ENCODE measurements at places on chromosomes 5 and 9.

DNA sequence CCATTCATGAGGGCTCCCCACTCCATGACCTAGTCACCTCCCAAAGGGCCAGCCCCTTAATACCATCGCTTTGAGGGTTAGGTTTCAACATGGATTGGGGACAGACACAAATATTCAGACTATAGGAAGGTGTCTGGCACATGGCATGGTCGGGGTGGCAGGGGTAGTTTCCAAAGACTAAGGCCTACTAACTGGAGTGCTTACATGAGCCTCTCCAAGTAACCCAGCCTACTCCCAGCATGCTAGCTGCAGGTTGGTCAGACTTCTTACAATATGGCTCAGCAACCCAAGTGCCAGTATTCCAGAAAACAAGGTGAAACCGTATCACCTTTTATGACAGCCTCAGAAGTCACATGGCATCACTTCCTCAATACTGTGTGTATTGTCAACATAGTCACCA, 19.9 kb upstream of the OTULINL start:
- no peak for DNase-seq

- DNase-seq = no peak
Observed at GRCh38 chr9:75378926-75379325, 290.6 kb downstream of the OSTF1 start.

- no peak for DNase-seq
Observed at GRCh38 chr9:122446819-122447484, 30.8 kb downstream of the OR1J1 start.

GRCh38 chr9:109791747-109792146, 11.7 kb downstream of the PALM2AKAP2 start:
- DNase-seq = no peak

GRCh38 chr5:179916523-179916922, 8.8 kb upstream of the TBC1D9B start:
- no peak for DNase-seq

DNA sequence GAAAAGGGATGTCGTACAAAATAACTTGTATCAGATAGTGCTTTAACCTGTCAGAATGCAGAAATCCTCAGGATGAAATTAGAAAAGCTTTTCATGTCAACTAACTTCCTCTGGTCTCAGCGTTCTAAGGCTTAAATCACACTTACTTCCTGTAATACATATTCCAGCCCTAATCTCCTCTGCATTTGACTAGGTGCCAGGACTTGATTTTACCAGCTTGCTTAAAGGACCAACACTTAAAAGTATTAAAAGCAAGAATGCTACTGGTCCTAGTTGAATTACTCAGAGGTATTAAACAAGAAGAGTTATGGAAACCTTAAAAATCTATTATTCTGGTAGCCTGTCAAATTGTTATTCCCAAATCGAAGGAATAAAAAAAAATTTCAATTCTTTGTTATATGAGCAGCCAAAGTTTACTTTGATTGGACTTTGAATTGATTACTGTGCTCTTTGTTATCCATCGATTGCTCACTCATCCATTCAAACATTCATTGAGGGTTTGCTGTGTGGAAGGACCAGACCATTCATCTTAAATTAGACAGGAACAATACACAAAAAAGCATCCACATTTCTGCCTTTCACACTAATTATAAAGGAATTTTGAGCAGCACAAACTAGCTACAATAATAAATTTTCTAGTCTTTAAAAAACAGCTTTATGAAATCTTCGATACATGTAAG, 108.7 kb downstream of the MUSK start:
- DNase-seq = no peak

DNA sequence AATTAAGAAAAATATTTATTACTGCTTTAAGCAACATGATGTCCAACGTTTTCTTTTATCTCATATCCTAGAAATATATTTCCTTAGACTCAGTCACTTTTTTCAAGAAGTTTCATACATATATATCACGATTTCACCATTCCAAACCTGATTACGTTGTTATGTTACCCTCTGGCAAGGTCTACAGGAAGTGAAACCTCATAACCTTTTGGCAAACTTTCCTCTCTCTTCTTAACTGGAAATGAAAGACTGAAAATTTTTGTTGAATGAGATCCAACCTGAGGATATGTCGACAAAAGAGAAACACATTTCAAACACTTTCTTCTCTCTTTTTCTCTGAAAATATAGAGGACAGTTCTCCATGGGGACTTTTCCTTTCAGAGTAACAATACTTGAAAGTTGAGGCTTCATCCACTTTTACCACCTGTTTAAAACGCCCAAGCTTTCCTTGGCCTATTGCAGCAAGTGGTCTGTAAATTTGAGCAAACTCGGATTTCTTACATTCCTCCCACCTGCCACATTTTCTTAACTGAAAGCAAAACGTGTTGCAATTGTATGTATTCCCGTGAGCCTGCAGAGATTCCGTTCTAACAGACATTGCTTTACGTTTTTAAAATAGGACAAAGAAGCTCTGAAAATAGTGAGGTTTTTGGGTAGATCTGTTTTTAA, 298.1 kb downstream of the CETN3 start:
- no peak for DNase-seq

GRCh38 chr5:43648499-43649124, 45.6 kb downstream of the NNT start:
- no peak for DNase-seq

DNA sequence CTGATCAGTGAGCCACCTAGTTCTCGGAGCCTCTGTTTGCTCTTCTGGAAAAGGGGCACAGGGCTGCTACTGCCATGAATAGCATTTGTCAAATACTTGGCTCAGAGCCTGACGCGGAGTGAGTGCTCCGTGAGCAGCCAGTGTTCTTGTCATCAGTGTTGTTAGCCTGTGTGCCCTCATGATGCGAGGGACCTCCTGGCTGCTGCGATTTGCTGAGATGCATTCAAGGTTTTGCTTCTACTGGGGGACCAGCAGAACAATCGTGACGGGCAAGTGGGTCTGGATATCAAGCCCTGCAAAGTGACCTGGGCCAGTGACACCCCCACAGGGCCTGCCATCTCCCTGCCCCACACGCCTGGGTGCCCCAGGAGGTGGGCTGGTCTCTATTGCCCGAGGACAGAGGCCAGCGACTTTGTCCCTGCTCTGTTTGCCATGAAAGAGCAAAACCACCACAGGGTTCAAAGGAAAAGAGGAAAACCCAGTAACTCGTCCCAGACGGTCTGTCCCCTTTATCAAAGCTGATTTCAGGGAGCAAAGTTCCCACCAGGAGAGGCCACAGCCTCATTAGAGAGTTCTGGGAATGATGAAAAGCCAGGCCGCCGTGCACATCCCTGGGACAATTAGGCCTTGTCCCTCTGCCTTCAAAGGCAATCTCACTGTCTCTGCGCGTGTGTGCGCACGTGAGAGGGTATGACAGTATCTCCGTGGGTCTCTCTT, 86.5 kb upstream of the LMX1B start:
- DNase-seq = no peak

- no peak for DNase-seq
Observed at GRCh38 chr5:127599847-127600246, 49.0 kb upstream of the CTXN3 start.

- no peak for DNase-seq
Observed at GRCh38 chr5:41284938-41285337, 71.6 kb upstream of the C6 start.

DNA sequence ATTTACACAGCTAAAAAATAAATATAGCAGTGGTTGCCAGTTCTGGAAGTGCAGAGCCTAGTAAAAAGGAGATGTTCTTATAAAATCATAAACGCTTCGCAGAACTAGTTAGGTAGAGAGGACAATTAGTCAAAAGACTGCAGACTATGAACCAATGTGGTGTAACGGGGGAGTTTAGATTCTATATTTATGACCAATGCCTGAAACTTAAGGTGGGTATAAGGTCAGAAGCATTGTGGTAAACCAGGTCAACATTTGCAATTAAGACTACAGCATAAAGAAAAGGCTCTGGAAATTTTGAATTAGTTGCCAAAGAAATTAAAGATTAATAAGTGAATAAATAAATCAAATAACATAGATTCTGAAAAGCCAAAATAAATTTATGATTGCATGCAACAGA, 370.4 kb downstream of the PRDM9 start:
- no peak for DNase-seq

DNA sequence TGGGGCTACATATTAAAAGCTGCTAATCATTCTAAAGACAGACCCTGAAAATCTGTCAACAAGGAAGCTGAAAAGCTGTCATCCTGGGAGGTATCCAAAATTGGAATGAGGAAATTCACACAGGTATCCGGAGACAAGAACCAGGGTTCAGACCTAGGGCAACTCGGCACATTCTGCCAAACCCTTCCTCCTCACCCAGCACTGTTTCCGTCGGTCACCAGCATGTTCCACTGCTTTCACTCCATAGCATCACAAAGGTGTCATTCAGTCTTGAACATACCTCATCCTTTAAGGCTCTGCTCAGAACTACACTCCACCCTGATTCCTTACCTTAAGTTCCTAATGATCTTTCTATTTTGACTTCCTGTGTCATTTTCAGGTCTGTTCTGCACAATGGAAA, 153.1 kb upstream of the RASA1 start:
- DNase-seq = no peak

- no peak for DNase-seq
Observed at GRCh38 chr5:172245703-172246125, 37.9 kb downstream of the UBTD2 start.

DNA sequence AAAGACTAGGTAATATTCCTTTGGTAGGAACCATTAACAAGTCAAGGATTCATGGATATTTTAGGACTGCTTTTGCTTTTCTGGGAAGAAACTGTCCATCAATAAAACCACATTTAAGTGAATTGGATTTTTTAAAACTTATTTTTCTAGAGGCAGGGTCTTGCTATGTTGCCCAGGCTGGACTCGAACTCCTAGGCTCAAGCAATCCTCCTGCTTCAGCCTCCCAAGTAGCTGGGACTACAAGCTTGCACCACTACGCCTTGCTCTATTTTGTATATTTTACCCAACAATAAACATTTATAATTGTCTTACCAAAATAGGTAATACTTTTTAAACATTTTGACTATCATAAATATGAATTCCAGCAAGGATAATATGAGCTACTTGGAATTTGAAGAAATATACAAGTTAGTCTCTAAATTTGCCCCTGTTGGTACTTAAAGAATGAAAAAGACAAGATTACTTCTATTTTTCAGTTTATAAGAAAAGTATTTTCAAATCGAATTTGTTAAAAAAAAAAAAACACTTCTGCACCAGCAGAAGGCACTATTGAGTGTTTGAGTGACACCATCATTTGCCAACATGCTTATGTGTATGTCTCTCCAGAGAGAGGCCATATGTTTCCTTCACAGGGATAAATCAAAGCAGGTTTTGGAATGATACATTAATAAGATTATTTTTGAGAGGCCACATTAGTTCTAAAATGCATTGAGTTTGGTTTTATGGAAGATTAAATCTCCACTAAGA, 60.0 kb upstream of the CARTPT start:
- DNase-seq = no peak

DNA sequence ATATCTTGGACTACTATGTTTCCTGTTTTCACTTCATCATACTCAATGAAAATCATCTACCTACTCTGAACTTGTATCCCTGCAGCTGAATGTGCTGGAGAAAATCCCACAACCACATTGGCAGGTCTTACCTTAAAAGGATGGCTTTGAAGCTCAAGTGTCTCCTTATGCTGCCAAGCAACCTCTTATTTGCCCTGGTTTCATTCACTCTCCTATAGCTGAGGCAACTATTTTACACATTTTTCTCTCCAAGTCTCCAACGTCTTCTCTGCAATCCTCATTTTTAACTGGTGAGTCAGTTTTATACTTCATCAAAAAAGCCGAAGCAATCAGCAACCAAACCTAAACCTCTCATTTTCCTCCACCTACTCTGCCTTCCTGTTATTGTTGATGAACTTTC, 49.7 kb downstream of the POU4F3 start:
- no peak for DNase-seq

- no peak for DNase-seq
Observed at GRCh38 chr5:99368726-99369125, 439.9 kb upstream of the CHD1 start.

DNA sequence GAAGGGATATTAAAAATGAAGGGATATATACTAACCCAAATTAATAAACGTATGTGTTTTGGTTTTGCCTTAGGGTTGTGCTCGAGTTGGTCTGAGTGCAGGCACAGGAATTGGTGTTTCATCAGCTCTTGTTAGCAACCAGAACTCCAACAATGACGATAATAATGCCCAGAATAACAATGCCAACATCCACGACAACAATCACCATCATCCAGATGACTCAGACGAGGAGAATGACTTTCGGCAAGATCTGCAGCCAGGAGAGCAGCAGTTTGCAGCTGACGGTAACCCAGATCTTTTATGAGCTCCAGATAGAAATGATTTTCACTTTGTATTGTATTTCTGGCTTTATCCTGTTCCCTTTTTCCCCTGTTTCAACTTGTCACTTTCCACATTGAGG, 33.2 kb downstream of the FBXO38 start:
- DNase-seq = no peak

GRCh38 chr5:142800776-142801494, 30.8 kb downstream of the ARHGAP26 start:
- DNase-seq = no peak

DNA sequence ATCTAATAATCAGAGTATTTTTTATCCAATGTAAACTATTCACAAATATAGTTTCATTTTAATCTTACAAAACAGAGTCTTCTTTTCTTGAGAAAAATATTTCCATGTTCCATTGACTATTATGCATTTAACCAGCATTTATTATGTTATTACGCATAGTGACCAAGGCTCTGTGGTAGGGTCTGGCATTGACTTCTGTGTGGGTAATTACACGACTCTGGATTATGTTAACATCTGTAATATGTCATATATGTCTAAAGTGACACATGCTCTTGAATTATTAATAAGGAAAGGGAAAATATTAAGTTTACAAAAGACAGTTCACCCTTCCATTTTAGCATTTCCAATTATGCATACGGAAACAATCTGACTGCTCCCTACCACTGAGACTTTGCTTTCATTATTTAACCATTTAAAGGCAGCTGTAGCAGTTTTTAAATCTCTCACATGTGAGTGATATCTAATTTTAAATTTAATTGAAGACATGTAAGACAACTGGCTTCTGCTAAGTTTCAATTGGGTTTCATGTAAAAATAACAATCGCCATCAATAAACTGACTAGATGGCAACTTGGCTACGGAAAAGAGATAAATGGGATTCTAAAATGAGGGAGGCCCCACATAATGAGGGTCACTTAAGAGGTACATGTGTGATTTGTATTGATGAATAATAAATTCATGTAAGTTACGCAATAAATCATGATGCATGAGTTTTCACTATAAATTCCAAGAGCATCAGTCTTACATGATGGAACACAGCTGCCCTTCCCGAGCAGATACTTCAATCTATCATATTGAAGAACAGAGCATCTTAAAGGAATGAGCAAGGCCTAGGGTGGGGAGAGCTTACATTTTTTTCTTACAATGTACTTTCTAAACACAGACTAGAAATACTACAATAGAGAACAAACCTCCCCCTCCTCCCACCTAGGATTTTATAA, 1056.8 kb downstream of the MAT2B start:
- no peak for DNase-seq

DNA sequence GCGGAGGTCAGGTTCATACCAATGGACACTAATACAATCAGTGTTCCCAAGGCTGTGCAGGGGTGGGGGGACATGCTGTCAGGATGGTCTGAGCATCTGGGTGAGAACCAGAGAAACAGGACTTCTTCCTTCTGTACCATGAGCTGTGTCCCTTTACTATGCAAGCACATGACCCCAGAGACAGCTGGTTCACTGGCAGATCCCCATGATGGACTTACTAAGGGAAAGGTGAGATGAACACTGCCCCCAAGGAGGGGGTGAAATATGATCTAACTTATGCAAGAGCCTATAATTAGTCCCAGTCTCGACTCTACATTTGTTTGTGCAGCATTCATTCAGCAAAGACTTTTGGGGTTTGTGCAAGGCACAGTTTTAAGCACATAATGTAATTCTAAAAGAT, 91.4 kb downstream of the LIFR start:
- no peak for DNase-seq
